ENCODE measurements at places on chromosomes 3 and 15.

GRCh38 chr3:46012246-46012645, 15.0 kb downstream of the XCR1 start:
- DNase-seq = no peak

- no peak for DNase-seq
Measured at GRCh38 chr3:195908694-195909581, 587 bp upstream of the TNK2 start.

DNA sequence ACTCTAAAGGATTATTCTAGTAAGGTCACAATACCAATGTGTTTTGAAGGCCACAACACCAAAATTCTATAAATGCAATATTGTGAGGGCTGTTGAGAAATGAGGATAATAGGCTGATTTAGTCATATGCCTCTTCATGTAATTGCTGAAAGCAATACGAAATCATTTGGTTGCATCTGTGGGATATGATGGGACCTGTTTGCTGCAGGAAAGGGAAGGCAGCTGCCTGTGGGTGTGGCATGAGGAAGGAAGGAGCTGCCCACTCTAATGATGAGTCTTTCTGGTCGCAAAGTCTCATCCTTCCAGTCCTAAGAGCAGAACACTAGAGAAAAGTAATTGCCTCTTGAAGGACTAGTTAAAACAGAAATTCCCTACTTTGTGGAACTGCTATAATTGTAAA, 245.3 kb upstream of the ZPLD1 start:
- peak; percentile 65 for DNase-seq

- peak; percentile 75 for DNase-seq
Measured at GRCh38 chr3:189270248-189270832, 98.6 kb downstream of the TPRG1 start.

DNA sequence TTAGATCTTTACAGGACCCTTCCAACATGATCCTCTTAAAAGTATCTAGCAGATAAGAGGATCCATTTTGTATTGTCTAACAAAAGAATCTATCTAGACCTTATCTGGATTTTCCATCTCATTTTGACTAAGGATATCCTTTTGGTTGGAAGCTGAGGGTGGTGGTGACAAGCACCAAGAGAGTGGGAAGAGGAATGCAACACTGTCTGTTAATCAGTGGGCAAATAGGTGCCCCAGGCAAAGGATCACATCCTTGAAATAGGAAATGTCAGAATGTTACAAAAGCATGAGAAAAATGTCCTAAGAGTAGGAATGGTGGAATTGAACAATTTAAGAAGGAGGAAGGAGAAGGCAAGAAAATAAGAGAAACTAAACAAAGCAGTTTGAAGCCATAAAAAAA, 420.7 kb upstream of the CNTN3 start:
- no peak for DNase-seq

- no peak for DNase-seq
Measured at GRCh38 chr3:179949412-179949811, 87.3 kb downstream of the PEX5L start.

DNA sequence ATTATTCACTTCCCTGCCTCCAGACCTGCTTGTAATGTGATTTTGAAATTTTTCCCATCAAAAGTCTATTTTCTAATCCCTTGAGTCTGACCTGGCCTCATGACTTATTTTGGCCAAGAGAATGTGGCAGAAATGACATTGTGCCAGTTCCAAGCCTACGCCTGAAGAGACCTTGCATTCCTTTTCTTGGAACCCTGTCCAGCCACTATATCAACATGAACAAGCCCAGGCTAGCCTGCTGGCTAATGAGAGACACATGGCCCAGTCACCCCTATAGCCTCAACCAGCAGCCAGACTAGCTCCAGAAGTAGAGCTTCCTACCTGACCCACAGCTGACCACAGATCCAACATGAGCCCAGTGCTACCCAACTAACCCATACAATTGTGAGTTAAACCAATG, 121.1 kb upstream of the ACP3 start:
- DNase-seq = no peak

DNA sequence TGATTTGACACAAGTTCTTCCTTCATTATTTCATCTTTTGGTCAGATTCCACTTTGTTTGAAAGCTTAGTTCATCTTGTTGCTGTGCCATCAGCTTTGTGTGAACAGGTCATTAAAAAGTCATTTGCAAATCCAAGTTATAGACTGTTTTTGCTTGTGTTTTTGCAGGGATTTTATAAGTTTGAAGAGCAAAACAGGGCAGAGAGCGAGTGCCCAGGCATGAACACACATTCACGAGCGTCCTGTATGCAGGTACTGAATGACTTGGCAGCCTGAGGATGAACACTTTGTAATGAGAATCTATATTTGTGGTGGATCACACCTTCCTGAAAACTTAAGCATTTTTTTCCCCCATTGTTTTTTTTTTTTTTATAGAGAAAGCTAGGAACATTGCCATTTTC, 60.6 kb upstream of the SAMMSON start:
- DNase-seq = no peak

All from epithelial cell of prostate (primary cell).